ENCODE measurements at places on chromosomes 1 and 21. TPM values are rescaled to one million over a fixed set of nuclear protein-coding genes. Genes with fewer than 3 reads are reported as not detected.

The VASH2 gene
- 10.3 TPM for total RNA-seq

The DNM3 gene
- total RNA-seq: 6.7 TPM

The OR14I1 gene
- total RNA-seq: not detected

The CHIT1 gene
- 0.18 TPM for total RNA-seq

The CASQ1 gene
- total RNA-seq: not detected

The SLC25A33 gene
- 5.3 TPM for total RNA-seq

The PCSK9 gene
- total RNA-seq: 2.7 TPM

The NUF2 gene
- total RNA-seq: 23.7 TPM

The TTC34 gene
- total RNA-seq: 1.3 TPM

The CFHR1 gene
- total RNA-seq: not detected

The OR14K1 gene
- not detected for total RNA-seq

The RLF gene
- 38.7 TPM for total RNA-seq

The C8A gene
- total RNA-seq: not detected
